MV-4-11 (cell line): ENCODE measurements at places on chromosomes 3 and 15.

GRCh38 chr15:29670998-29671981 lies 151.0 kb downstream of the TJP1 start:
- no peak for DNase-seq

GRCh38 chr3:101825904-101826445 lies 23.3 kb upstream of the NFKBIZ start:
- no peak for DNase-seq

GRCh38 chr15:101675796-101676582 lies 23.8 kb upstream of the TM2D3 start:
- DNase-seq, result peak; percentile 43

GRCh38 chr3:38643592-38643991 lies 5.9 kb downstream of the SCN5A start:
- DNase-seq, result no peak

DNA sequence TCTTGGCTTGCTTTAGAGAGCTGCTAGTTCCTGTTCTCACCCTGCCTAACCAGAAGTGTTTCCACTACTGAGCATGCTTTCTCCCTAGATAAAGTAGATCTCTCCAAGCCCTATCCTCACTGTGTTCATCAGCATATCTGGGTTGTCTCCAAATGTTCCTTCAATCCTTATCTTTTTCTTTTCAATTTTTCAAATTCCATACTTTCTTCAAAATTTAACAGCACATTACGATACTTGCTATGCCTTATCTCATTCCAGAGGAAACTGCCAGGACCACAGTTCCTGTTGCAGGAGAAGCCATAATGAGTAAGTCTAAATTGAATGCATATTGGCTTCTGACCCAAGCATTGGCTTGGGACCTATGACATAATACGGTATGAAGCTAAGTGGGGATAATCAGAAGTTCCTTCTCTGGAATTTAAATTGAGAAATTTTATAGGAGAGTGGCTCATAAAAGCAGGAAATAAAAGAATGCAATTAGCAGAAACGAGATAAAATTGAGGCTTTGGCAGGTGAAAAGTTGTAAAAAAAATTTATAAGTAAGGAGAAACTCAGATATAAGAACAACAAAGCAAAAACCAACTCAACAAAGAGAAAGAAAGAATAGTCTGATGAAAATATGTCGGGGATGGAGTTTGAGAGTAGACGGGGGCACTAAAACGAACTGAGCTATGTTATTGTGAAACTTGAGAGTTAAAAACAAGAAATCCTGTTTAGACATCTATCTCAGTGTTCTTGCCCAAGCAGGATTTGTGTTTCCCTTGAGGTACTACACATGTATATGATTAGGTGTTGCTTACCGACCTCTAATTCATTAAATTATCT lies 631.7 kb upstream of the CCDC54 start:
- no peak for DNase-seq

DNA sequence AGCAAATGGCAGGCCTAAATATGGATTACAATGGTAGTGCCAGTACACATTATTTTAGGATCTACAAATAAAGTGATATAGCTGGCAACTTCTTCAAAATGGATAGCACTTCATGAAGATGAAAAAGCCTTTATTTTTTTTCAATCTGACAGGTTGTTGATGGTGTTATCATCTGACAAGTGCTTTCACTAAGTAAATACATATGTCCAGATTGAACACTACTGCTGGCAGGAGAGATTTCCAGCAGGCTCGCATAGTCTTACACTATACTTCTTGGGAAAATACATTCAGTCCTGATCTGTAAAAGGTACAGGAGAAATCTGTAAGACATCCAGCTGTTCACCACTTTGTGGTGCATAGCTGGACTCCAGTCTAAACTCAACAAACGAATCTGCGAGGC lies 50.9 kb upstream of the ALCAM start:
- no peak for DNase-seq

DNA sequence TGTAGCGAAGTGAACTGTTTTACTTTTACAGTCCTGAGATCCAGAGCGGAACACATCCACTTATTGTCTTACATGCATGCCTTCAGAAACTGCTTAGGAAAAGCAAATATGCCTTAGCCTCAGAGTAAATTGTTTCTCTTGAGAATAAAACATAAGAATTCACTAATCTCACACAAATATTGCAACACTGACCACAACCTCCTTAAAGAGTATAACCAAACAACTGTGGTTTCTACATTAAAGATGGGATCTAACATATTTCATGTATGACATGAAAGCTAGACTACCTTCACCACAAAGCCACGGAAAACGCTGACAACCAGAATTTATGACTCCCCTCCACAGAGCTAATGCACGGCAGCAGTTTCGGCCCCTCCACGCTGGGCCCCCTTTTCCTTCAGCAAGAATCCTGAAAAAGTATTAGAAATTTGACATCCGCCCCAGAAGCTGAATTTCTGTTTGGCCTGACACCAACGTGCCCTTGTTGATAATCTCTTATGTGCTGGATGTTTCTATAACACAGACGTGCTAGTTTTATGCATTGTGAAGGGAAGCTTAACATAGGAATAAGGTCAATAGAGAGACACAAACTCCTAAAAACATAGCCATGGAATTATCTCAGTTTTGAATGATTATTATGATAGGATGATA lies 84.6 kb downstream of the GREM1 start:
- DNase-seq, result peak; percentile 89

DNA sequence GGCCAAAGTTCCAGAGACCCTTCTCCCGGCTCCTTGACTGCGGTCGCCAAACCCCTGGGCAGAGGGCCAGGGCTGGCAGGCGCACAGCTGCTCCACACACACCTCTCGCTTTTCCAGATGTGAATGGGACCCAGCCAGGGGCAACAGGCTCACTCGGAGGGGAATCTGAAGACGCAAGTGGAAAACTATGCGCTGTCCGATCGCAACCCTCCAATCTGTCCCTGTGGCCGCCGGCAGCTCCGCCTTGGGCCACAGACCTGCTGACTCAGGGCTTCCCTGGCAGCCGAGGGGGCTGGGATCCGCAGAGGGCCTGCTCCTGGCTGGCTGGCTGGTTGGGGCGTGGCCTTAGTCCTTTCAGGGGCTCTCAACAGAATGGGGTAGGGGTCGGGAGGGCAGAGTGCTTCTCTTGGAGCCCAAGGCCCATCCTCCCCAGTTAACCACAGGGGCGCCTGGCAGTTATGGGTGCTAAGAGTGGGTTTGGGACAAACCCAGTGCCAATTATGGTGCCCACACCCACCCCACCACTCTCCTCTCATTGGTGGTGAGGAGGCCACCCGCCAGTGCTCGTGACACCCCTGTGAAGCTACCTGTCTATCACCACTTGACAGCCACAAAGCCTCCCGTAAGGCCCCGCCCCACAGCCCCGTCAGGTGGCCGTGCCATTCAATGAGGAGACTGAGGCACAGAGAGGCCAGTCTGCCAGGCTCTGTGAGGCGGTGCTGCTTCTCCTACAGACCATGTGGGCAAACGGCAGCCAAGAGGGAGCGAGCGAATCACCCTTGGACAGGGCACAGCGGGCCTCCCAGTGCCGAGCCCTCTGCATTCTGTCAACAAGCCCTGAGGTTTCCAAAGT lies 53.8 kb downstream of the IQSEC1 start:
- DNase-seq, result no peak

GRCh38 chr15:75217012-75217411 lies 15.3 kb downstream of the C15orf39 start:
- no peak for DNase-seq

DNA sequence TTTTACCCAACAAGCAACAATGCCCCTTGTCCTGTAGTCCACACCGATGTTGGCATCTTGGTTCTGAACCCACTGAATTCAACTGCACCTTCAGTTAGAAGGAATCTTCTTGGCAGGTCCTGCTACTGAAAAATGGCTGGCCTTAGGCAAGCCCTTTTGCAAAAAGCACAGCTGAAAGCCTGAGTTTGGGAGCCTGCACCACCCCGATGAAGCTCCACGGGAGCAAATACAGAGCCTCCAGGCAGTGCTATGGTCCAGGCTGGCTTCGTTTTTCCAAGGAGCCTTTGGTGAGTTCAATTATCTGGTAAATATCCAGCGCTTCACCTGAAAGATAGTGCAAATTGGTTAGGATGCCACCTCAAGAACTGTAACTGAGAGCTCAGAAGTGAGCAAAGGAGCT lies 18.1 kb downstream of the POLG start:
- DNase-seq, result no peak

DNA sequence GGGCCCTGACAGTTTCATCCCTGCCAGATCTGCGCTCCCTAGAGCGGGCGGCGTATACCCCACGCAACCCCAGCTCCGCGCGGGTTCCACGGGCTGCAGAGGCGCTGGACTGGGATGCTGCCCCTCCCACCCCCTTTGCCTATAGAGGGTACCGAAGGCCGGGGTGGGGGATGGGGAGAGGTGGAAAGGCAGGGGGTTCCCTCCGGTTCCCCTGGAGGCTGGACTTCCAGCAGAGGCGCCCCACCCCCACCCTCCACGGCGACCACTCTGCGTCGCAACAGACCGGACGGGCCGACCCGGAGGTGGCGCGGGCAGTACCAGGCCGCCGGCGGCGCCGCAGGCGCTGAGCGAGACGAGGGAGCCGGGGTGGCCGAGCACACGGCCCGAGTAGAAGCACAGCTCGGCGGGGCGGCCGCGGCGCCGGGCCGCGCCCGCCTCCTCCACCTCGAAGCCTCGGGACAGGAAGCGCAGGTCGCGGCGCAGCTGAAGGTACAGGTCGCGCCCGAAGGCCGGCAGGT lies 995 bp downstream of the ADAMTS17 start:
- DNase-seq, result no peak

DNA sequence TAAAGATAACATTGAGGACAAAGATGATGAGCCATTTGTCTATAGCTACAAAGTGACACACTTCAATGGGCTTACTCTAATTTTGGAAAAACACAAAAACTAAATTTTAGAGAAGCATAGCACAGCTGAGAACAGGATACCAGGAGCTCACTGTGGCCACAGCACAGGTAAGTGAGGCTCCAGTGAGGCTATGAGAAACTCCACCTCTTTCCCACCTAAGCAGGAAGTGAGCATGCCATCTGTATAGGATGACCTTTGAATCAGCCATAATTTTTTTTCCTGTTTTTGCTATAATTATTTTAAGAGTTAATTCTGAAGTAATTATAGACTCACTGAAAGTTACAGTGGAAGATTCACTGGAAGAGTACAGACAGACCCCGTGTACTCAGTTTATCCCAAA lies 82.1 kb upstream of the DCLK3 start:
- no peak for DNase-seq

DNA sequence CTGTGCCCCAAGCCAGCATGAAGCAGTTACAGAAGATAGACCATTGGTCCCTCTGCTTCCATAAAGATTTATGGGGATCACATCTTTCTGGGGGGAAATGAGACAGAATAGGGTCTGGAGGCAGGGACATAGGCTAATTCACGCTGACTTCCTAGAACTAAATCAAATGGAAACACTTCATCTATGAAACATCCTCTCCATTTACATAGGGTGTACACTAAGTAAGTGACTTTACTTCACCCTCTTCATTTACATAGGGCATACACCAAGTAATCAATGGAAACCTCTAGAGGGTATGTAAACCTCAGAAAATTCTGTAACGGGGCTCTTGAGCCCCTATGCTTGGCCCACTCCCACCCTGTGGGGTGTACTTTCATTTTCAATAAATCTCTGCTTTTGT lies 10.1 kb downstream of the LINS1 start:
- DNase-seq, result no peak

DNA sequence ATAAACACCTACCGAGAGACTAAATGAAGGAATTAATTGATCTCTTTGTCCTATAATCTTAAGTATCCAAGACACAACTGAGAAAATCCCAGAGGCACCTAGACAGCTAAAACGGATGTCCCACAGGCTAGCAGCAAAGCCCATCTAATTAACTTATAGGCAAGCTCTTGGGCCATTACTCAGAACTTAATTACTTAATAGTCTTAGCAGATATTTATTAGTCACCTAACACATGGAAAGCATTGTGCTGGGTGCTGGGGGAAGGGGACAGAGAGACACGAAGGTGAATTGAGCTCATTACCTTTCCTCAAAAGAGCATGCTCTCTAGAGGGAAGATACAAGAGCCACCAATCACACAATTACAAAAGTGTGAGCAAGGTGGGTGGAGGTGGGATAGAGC lies 189.8 kb upstream of the PROK2 start:
- no peak for DNase-seq

- peak; percentile 28 for DNase-seq
Measured at GRCh38 chr15:48963524-48964113, at the start of gene SHC4. SHC4 (minus strand) TSS chr15:48963919; CDS start chr15:48963015, 904 bp downstream.

DNA sequence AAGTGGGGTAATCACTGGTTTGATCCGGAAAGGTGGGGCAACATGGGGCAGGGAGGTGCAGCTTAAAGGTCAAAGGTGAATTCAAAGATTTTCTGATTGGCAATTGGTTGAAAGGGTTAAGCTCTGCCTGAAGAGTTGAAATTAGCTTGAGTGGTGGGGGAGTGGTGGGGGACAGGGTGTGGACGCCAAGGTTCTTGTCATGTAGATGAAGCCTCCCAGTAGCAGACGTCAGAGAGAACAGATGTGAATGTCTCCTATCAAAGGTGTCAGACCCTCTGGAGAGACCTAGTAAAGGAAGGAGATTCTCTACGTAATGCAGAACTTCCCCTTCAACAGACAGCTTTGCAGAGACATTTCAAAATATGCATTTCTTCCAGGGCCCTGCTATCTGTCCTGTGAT lies 62.8 kb downstream of the ABCC5 start:
- no peak for DNase-seq

GRCh38 chr15:67805008-67805665 lies 20.2 kb upstream of the SKOR1 start:
- no peak for DNase-seq

DNA sequence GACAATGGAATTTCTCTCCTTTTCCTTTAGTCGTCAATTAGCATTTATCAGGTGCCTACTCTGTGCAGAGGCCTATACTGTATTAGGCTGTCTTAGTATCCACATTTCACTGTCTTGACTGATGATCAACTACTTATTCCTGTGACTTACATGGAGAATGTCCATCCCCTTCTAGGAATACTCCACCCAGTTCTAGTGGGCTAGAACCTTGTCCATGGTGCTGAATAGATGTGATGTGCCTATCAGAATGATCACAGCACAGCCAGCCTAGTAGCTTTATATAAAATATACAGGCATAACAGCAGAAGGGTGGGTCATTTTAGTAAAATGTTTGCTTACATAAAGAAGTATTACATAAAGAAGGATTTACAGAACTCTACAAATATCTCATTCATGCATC lies 621.4 kb downstream of the PDCD6IP start:
- peak; percentile 10 for DNase-seq

DNA sequence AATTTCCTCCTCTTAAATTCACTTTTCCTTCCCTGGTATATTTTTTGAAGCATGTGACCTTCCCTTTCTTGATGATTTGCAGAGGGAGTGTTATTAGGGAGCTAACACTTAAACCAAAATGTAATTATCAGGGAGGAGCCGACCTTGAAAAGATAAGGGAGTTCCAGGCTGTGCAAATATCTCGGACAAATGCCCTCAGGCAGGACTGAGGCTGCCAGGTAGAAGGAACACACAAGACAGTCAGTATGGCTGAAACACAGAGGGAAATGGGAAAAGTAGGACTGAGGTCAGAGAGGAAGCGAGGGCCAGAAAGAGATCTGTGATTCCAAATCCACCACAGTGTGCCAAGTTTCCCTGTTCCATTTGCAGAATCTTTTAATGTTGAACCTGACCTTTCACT lies 221.0 kb downstream of the CNTN3 start:
- DNase-seq, result no peak

- DNase-seq, result no peak
Measured at GRCh38 chr3:173785004-173785403, 387.5 kb downstream of the NLGN1 start.
